ENCODE measurements at places on chromosomes 7 and 10.

- DNase-seq, result no peak
Observed at GRCh38 chr10:77756319-77757232, 119.0 kb upstream of the KCNMA1 start.

GRCh38 chr10:97910661-97911060 is 61.0 kb downstream of the GOLGA7B start:
- DNase-seq, result no peak

GRCh38 chr10:51838471-51838870 is 139.1 kb upstream of the CSTF2T start:
- no peak for DNase-seq

GRCh38 chr10:101136007-101136707 is 5.1 kb downstream of the TLX1 start:
- DNase-seq, result no peak

- peak; percentile 43 for DNase-seq
Observed at GRCh38 chr10:16828114-16828568, 10.9 kb upstream of the RSU1 start.

- DNase-seq, result no peak
Observed at GRCh38 chr7:28572321-28573058, 160.2 kb downstream of the CREB5 start.

GRCh38 chr10:101814466-101815071 is 3.7 kb downstream of the OGA start:
- DNase-seq, result no peak

GRCh38 chr7:68176974-68177373 is 1180.3 kb downstream of the TYW1 start:
- DNase-seq, result no peak

DNA sequence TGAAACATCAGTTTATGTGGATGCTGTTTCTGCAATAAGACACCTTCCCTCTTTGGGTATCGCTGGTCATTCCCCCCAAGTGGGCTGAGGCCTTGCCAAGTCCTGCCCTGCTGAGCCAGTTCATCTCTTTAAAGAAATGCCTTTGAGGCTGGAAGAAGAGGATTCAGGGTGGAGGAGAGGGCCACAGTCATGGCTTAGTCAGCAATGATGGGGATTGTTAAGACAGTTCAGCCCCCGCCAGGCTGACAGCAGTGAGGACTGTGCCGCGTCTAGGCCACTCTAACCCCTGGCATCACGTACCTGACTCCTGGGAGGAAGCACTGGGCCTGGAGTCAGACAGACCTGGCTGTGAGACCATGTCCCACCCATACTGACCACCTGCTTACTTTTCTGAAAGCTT is 48.3 kb downstream of the PNLIPRP2 start:
- DNase-seq, result no peak

Data from stimulated activated CD4-positive, alpha-beta T cell treated with anti-CD3 and anti-CD28 coated beads, Interleukin-4, amount 100 ng/mL, for 1 hour (primary cell).